ENCODE measurements at places on chromosomes 2 and 18.

DNA sequence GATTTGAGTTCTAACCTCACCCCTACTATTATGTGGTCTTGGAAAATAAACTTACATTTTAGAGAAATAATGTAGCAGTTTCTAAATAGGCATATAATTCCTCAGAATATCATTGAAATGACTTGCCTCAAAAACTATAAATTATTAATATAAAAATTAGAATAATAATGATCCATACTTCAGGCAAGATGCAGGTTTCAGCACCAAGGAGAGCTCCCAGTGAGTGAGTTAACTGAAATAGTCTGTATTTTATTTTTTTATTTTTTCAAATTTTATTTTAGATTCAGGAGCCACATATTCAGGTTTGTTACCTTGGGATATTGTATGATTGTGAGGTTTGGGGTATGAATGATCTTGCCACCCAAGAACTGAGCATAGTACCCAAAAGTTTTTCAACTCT, 472.2 kb upstream of the DCC start:
- DNase-seq: no peak
- no peaks in the 10 kb centered on the region for H3K36me3 ChIP-seq
- no peak overlapping the region for H3K27ac ChIP-seq

GRCh38 chr18:38940863-38941531, 1375.4 kb upstream of the CELF4 start:
- no peaks in the 10 kb centered on the region for H3K36me3 ChIP-seq
- DNase-seq: peak; percentile 57
- no peak overlapping the region for H3K27ac ChIP-seq
- H3K4me3 ChIP-seq: no peak overlapping the region

DNA sequence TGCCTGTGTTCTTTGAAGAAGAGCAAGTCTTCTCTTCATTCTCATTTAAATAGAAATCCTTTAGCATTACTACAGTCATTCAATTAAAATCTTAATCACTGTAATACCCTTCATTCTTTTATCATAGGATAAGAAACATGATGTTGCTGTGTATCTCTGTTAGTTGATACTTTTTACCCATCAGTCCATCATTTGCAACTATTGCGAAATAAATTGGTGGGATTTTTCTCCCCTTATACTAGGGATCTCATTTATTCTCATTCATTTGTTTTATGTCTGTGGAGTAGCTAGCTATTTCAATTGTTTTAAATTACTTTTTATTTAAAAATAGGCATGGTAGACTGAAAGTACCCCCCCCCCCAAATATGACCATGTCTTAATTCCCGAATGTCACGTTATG, 235.3 kb downstream of the KIAA1328 start:
- no peak for DNase-seq
- H3K27me3 ChIP-seq: no peaks in the 10 kb centered on the region
- no peaks in the 10 kb centered on the region for H3K36me3 ChIP-seq
- no peak overlapping the region for H3K4me3 ChIP-seq
- H3K4me1 ChIP-seq: no peaks in the 10 kb centered on the region

DNA sequence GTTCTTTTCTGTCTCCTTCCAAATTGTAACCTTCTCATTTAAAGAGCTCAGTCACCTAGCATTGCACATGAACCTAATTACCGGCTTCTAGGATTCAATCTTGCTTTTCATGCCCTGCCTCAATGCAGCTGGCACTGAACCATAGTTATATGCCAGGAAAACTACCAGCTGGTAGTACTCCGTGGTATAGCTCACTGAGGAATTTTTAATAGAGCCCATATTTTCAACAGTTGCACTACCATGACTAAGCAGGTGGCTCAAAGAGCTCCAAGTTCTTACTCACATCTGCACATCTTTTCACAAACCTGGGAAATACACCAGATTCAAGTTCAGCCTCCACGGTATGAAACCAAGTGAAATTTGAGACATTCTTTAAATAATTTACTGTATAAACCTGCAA, 363.5 kb downstream of the GRB14 start:
- no peak overlapping the region for H3K4me3 ChIP-seq
- H3K4me1 ChIP-seq: no peaks in the 10 kb centered on the region
- H3K27me3 ChIP-seq: peaks cover 8% of the 10 kb centered on the region

- DNase-seq: no peak
- no peak overlapping the region for H3K27ac ChIP-seq
- peaks cover 58% of the 10 kb centered on the region for H3K4me1 ChIP-seq
- no peaks in the 10 kb centered on the region for H3K27me3 ChIP-seq
- no peaks in the 10 kb centered on the region for H3K36me3 ChIP-seq
These were observed 134.8 kb downstream of the MREG start for GRCh38 chr2:215878476-215879063.

DNA sequence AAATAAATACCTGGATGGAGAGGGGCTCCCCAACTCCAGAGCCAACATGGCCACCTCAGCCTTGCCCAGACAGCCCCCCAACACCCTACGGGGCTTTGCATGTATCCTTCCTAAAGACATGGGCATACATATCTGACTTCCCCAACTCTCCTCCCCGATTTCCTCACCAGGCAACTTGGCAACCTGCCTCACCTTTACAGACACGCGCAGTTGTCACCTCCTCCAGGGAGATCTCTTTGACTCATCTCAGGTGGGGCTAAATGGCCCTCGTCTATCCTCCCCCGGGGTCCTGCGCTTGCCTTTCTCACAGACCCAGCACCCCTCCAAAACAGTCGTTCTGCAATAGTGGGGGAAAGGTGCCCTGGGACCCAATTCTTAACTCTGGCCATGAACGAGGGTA, 10.6 kb upstream of the BIN1 start:
- no peaks in the 10 kb centered on the region for H3K36me3 ChIP-seq
- H3K4me3 ChIP-seq: no peak overlapping the region
- H3K27ac ChIP-seq: no peak overlapping the region
- H3K27me3 ChIP-seq: no peaks in the 10 kb centered on the region
- H3K4me1 ChIP-seq: peaks cover 21% of the 10 kb centered on the region

DNA sequence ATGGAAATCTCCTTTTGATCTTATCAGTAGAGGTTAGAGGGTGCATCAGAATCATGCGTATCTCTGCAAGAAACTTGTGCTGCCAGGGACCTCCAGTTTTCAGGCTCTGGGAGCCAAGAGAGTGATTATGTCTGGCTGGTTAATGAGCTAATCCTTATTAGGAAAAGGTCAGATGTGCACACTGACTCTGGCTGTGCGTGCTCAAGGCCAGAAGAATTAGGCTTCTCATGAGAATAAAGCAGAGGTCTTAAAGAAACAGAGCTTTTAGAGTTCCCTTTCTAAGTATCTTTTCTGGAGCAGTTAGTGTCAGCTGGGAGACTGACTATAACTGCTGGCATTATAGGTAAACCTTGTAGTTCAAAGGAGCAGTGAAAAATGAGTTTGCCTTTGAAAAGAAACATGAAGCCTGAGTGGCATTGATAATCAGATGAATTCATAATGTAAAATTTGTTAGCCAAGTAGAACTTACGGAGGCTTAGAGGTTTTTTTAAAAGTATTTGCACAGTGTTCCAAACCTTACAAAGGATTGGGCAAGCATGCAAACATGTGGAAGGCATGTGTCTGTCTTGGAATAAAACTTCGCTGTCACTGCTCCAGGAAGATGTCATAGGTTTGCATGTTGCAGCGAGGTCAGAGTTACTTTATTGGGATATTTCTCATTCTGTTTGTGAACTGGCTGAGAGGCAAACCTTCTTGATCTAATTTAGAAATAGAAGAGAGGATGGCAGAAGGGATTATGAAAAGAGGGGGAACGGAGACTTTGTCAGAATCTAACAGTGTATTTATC, 151.7 kb downstream of the ARHGAP28 start:
- no peak overlapping the region for H3K27ac ChIP-seq
- no peaks in the 10 kb centered on the region for H3K36me3 ChIP-seq
- no peak for DNase-seq
- H3K27me3 ChIP-seq: peaks cover 43% of the 10 kb centered on the region

- no peak for DNase-seq
- no peaks in the 10 kb centered on the region for H3K4me1 ChIP-seq
- H3K27ac ChIP-seq: no peak overlapping the region
- no peaks in the 10 kb centered on the region for H3K36me3 ChIP-seq
These were observed 311.5 kb upstream of the SYT4 start for GRCh38 chr18:43588838-43589237.

DNA sequence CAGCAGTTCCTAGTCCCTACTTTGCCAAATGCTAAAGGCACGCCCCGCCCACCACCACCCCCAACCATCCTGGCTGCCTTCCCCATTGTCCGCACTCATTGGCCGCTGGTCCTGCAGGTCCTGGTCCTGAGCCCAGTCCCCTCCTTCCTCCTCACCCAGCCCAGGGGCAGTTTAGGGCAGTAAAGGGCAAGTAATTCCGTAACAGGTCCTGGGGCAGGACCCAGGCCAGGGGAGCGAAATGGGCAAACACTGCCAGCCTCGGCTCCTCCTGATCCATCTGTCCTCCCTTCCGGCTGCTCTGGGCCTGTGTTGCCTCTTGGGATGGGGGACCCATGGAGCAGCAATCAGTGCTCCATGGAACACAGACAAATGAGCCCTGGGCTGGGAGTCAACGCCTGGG, 6.1 kb downstream of the ADCY3 start:
- H3K36me3 ChIP-seq: no peaks in the 10 kb centered on the region
- H3K4me3 ChIP-seq: no peak overlapping the region
- no peak overlapping the region for H3K27ac ChIP-seq
- peaks cover 15% of the 10 kb centered on the region for H3K27me3 ChIP-seq
- no peaks in the 10 kb centered on the region for H3K4me1 ChIP-seq
